ENCODE measurements at places on chromosomes 4 and X.

GRCh38 chr4:87505862-87506261 lies 23.3 kb downstream of the SPARCL1 start:
- no peak for DNase-seq

GRCh38 chr4:146646593-146647325 lies 8.1 kb downstream of the POU4F2 start:
- no peak for DNase-seq

DNA sequence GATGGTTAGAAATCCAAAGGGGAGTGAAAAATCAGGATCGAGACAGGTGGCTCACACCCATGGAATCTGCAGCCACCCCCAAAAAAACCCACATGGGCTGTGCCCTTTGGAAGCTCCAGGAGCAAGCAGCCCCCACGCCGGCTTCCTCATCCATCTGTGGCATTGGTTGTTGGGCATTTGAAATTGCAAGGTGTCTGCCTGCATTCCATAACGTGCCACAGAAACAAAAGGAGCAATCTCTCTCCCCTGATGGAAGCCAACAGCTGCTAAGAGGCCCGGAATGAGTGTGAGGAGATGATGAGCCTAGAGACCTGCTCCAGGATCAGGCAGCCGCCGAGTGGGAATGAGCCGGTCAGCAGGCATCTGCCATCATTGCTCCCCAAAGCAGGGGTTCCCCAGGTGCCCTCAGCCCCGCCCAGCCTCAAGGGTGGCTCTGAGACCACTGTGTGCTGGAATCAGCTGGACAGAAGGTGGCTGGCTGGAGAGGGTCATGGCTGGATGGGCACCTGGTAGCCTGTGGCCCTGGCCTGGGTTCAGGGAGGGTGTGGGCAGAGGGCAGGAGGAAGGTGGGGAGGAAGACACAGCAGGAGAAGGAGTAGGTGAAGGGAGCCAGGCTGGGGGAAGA lies 113.2 kb downstream of the CRLF2 start:
- DNase-seq: no peak

DNA sequence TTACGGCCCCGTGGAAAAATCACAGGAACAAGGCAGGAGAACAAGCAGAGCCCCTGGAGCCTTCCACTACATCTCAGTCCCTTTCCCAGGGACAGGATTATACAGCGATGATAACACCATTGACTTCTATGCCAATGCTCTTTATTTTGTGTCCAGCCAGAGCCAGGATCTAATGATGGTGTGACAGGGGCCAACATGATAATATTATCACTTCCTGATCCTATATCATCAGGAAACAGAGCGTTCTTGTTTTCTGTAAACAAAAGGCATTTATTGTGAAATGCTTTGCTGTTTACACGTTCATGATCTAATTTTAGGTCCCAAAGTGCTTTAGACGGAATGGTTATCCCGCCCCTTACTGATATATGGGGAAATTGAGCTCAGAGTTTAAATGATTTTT lies 12.8 kb downstream of the TMPRSS11E start:
- no peak for DNase-seq

- no peak for DNase-seq
These were observed 265.3 kb upstream of the GK2 start for GRCh38 chr4:79673377-79673776.

- DNase-seq: no peak
These were observed 14.4 kb upstream of the TLR8 start for GRCh38 chrX:12891915-12892506.

DNA sequence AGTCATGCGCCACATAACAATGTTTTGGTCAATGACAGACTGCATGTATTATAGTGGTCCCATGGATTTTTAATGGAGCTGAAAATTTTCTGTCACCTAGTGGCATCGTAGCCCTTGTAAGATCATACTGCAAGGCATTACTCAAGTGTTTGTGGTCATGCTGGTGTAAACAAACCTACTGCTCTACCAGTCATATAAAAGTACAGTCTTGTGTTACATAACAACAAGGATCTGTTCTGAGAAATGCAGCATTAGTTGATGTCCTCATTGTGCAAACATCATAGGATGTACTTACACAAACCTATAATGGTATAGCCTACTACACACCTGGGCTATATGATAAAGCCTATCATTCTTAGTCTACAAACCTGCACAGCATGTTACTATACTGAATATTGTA lies 34.6 kb downstream of the COX18 start:
- no peak for DNase-seq

DNA sequence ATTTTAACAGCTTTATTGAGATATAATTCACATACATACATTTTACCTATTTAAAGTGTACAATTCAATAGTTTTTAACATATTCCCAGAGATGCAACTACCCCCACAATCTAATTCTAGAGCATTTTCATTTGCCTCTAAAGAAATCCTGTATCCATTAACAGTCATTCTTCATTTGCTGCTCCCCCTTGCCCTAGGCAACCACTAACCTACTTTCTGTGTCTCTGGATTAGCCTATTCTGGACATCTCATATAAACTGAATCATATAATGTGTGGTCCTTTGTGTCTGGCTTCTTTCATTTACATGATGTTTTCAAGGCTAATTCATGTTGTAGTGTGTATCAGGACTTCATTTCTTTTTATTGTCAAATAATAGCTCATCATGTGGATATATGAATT lies 105.1 kb upstream of the GRPR start:
- DNase-seq: no peak

DNA sequence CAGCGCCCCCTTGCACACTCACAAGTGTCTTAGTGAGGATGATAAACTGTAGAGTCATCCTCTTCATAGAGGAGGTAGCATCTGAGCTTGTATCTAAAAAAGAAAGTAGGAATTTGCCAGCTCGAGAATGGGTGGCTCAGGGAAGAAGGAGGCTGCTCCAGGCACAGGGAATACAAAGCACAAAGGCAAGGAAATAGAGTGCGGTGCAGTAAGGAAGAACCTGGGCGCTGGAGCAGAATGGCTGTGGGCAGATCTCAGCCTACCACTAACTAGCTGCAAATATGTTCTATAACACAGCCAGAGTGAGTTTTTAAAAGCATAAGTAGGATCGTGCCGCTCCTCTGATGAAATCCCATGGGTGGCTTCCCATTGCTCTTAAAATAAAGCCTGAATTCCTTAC lies 61.6 kb upstream of the MAPK10 start:
- no peak for DNase-seq

DNA sequence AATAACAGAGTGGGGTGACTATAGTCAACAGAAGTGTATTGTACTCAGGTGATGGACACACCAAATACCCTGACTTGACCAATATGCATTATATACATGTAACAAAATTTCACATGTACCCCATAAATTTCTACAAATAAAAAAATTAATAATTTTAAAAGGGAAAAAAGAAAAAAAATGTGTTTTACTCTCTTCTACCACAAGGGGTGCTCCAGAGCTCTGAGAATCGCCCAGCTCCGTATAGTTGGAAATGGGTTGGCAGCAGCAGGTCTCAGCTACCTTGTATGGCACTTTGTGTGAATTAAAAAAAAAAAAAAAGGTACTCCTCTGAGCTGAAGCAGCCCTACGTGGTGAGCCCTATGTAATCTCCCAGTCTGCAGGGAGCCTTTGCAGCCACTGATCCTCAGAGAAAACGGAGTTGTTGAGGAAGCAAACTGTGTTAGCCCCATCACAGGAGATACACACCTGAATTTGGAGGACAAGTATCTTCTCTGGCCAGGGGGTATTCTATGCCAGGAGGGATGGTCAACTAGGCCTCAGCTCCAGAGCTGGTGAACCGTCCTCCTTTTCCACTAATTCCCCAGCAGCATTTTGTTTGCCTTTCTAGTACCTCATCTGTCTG lies 17.2 kb upstream of the POLA1 start:
- no peak for DNase-seq

- DNase-seq: no peak
These were observed 108.3 kb upstream of the CAMK2D start for GRCh38 chr4:113869743-113870375.

DNA sequence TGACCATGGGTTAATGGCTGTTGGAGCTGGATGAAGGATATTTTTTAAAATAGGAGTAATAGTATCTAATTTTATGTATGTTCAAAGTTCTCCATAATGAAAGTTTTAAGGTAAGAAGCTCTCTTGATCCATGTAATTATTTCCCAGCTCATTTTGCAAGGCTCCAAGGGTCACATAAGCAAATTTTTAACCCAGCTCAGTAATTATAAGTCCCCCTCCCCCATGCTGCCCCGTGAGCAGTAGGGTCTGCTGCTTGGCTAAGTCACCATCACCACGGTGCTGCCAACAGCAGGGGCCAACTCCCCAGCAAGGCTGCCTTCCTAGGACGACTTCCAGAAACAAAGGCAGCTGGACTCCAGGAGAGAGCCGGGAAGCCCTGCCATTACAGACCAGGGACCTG lies 340.0 kb downstream of the FBXW7 start:
- DNase-seq: no peak

GRCh38 chr4:101102114-101102742 lies 245.1 kb downstream of the PPP3CA start:
- no peak for DNase-seq

GRCh38 chr4:178917756-178918155 lies 1475.5 kb upstream of the AGA start:
- DNase-seq: no peak

DNA sequence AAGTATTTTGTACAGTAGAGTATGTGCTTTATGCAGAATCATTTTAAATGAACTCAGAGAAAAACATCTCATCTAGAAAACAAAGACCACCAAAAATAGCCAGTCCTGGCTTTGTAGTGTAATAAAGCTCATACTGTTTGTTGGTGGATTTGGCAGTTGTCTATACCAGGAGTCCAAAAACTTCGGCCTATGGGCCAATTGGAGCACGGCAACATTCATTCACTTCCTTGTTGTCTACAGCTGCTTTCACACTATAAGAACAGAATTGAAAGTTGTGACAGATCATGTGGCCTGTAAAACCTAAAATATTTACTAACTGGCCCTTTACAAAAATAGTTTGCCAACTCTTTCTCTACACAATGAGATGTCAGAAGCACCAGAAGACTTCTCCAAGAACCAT lies 5.3 kb downstream of the FBXW7 start:
- DNase-seq: no peak

DNA sequence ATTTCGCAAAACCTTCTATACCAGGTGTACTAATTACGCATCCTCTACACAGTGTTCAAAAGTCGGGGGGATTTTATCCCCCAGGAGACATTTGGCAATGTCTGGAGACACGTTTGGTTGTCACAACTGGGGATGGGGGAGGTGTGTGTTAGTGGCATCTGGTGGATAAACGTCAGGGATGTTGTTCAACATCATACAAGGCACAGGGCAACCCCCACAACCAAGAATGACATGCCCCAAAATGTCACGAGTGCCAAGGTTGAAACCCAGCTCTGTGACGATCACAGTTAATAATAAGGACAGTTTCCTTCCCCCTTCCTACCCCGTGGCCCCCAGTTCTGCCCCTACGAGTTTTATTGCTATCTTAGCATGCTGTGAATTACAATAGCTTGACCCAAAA lies 15.9 kb upstream of the SEL1L3 start:
- DNase-seq: no peak

- DNase-seq: no peak
These were observed 291.9 kb upstream of the VCX3A start for GRCh38 chrX:6826856-6827255.

- DNase-seq: no peak
These were observed 52.4 kb downstream of the CBLL2 start for GRCh38 chrX:22325096-22325495.

- DNase-seq: no peak
These were observed 8.4 kb upstream of the AMOT start for GRCh38 chrX:112849016-112849415.

DNA sequence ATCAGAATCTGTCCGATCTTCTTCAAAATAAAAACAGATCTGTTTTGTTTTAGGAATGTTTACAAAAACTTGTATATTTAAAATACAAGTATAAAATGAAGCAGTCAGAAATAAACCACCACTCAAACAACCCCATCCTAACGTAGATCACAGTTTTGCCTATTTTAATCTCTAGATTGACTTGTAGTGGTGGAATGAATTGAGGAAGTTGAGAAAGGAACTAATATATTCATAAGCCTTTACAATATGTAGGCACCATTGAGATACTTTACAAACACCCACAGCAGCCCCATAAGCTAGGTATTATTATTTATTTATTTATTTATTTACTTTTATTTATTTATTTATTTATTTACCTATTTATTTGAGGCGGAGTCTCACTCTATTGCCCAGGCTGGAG lies 52.3 kb upstream of the KLF3 start:
- no peak for DNase-seq

DNA sequence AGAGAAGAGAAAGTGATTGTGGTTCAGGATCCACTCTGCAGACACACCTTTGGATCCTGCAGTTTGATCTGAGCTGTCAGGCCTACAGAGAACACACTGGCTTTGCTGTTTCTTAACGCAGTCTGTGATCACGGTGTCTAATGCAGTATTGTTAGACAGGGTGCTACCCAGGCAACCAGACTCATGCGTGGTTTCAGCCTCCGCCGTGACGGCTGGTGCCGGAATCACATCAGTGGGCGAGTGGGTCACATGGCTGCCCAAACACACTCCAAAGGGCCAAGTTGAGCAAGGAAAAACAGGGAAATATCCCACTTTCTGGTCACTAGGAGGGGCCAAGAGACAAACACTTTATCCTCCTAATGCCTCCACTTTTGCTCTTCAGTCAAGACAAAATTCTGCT lies 27.5 kb downstream of the CCDC149 start:
- no peak for DNase-seq

DNA sequence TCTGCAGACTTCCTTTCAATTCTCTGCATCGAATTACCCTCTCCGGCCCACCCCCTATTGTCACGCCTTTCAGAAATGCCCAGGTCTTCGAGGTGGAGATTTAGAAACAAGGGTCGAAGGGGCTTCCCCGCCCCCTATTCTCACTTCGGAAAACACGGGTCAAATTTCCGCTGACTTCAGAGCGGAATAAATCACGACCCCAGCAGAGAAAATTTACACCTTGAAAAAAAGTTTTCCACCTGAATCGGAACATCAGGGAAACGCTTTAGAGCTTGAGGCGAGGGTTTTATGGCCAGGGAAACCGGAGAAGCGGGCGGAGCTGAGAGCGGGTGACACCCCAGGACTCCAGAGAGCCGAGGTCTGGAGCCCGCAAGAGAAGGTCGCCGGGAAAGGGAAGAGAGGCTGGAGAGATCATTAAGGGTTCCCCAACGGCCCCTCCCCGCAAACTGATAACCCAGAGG lies 1.6 kb downstream of the SHISA3 start:
- DNase-seq: no peak

DNA sequence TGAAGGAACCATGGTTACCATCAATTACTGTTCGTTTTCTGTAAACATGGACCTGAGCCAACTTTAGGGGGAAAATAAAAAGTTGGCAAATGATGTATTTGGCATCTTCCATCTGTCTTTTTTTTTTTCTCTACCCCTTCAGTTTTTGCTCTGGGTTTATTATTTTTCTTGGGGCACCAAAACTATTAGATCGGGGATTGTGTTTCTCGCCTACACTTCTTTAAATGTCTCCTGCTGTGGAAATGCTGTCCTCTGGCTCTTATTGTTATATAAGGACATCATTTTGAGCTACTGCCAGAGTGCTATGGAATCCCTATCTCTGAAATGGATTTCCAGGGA lies 234.0 kb upstream of the SLIT2 start:
- no peak for DNase-seq

DNA sequence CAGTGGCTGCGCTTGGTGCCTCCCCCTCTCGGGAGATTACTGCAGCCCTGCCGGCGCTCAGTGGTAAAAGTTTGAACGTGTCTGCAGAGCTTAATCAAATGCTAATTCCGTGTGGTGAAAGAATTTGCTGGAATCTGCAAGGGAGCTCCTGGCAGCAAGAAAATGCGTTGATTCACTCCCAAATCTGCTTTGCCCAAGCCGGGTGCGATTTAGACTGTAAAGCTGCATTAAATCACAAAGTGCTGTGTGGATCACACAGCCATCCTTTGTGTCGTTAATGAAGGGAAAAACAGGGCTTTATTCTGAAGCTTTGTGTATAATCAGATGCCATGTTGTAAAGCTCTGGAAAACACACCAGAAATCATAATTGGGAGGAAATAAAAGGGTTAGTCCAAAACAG lies 444.1 kb downstream of the BCOR start:
- DNase-seq: no peak

Data from T-cell (primary cell).